ENCODE measurements at places on chromosomes 6 and 20. TPM values are rescaled to one million over a fixed set of nuclear protein-coding genes. Genes with fewer than 3 reads are reported as not detected.

GRCh38 chr6:159844737-159845645, 44.9 kb downstream of the PNLDC1 start:
- no peak for DNase-seq

GRCh38 chr6:166662690-166663089, 35.6 kb upstream of the RPS6KA2 start:
- no peak for DNase-seq

DNA sequence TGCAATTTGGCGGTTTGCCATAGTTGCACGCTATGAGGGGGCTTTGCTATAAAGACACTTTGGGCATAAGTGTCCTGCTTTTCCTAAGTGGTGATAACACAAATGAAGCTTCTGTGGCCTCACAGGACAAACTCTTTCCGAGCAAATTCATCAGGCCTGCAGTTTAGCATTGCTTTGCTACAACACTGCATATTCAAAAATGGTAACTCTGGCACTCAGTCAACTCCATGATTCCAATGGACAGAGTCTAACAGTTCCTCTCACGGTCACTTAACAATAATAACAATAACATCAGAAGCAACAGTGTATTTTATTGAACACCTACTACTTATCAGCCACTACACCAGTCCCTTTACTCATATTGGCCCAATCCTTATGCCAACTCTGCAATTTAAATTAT, 222.5 kb downstream of the FRK start:
- no peak for DNase-seq

GRCh38 chr6:73299151-73299971, 36.4 kb upstream of the KHDC1 start:
- no peak for DNase-seq

DNA sequence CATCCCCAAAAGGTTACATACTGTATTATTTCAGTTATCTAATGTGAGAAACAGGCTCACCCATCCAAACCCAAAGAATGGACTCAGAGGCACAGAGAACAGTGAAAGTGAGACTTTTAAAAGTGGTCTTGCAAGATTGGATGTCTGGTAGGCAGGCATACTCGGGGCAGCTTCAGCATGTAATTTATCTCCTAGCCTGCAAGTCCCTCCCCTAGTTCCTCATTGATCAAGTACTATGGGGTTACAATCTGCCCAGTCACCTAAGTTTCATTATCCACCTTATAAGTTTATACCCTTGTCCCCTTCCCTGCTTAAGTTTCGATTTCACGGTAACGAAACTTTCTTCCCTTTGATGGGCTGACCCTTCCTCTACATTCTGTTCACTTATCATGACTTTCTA, 20.8 kb upstream of the ZNF451 start:
- DNase-seq = no peak

DNA sequence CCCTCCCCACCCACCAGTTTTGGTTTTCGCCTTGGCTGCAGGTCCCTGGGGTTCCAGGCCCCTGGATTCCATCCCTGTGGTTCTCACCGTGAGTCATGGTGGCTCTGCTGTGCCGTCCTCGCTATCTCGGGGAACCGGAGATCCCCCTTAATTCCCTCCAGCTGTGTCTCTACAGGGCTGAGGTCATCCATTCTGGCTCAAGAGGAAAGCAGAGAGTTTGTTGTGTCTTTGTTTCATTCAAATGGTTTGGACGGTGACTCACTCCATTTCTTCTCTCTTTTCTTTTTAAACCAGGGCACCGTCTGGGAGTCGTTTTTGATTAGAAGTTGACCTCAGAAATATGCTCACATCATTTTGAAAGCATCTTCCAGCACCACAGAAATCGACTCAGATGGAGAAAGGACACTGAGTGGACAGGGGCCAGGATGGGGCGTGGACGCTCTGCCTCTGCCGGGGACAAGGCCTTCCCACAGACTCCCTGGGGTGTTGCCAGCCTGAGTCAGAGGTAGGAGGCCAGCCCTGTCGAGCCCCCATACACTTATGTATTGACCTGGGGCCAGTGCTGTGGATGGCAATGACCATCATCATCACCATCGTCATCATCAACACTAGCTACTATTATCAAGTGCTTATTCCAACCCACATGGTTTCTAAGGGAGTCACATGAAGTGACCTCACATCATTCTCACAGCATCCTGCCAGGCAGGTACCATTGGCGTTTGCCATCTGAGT, 176.2 kb downstream of the NFATC2 start:
- DNase-seq = peak; percentile 98

GRCh38 chr6:1705630-1706029, 95.9 kb downstream of the FOXC1 start:
- no peak for DNase-seq

DNA sequence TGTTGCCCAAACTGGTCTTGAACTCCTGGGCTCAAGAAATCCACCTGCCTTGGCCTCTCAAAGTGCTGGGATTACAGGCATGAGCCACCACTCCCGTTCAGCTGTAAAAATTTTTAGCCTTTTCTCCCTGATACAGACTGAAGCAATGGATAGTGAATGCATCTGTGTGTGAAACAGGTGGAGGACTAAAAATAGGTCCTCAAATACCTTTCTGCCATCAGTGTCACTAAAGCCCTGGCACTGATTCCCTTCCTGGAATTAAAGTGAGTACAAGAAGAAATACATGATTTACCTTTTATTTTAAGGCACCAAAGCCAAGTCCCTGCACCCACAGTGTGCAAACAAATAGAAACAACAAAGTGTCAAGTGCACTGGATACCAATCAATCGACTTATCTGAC, 25.1 kb downstream of the TULP4 start:
- no peak for DNase-seq

DNA sequence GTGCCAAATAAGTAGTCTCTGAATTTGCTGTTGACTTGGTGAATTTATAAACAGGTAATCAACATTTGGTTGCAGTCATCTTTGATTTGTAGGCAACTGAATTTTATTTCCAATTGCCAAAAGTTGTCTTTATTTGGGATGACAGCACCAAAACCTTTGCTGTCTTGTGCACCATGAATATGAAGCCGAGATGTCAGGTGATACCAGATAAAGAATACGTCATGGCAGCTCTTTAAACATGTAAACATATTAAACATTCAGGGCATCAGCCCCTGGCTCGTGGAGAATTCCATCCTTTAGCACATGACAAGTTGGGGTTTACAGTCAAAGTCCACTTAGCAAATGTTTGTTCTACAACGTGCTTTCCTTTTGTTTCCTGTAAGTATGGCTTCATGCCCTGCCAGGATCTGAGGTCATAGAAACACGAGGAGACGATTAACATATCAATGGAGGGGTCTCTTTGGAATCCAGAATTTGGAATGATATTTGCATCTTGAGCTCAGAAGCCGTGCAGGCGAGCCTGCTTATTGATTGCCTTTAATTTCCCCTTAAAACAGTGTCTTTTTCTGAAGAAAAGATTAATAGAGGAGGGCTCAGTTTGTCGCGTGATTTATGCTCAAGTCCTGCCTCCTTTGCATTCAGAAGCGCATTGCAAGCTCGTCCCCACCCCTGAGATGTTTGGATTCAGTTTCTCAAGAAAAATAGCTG, 170.2 kb upstream of the ZNF217 start:
- DNase-seq = no peak

DNA sequence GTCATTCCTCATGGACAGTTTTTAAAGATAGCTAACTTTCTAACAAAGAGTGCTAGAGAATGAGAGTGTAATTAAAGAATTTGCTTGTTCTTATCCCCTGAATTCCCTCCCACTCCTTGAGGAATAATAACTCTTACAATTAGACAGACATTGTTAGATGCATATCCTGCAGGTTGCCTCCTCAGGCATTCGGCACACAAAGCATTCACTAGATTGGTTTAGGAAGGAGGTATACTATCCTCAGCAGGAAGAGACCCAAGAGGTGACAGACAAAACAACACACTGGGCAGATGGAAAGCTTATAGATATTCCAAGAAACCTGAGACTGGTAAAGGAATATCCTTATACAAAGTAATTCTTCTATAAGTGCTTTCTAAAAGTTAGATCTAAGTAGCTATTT, 109.1 kb upstream of the FAM184A start:
- DNase-seq = no peak

Gene HLA-DOB
- total RNA-seq = 3.4 TPM

Gene BPIFB2
- not detected for total RNA-seq

Gene KCNQ5
- total RNA-seq = 6.4 TPM

Gene AGER
- total RNA-seq = 3.2 TPM

Gene STK35
- total RNA-seq = 18.9 TPM

Gene C6orf163
- total RNA-seq = 0.92 TPM
